Lung (tissue), 17 donors: ENCODE measurements at places on chromosomes 7 and 10. TPM values are rescaled to one million over a fixed set of nuclear protein-coding genes. Genes with fewer than 3 reads are reported as not detected.

DNA sequence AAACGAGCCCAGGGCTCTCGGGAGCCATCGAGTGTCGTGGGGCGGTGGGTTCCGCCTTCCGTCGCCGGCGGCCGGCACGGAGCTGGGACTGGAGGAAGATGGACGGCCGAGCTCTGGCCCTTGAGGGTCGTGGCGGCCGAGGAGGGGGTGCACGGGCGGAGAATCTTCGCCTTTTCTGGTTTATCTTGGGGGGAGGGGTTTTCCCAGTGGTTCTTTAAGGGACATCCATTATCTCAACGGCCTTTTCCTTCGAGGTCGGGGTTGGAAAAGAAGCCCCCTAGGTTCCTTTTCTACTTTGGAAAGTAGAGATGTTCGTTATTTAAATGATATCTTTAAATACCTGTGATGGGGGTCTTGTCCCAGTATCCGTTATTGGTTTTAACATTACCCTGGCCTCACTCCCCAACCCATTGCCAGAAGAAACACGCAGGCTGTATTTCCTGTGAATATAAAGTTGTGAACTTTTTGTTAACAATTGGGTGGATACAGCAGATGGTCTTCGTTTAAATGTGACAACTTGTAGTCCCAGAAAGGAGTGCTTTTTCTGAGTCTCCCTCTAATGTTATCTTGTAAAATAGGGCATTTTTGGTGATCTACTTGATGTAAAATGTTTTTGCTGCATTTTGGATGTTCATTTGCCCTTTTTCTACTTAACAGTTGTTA lies 765 bp downstream of the CCAR1 start:
- peak; percentile 47 for DNase-seq

- no peak for DNase-seq
Measured at GRCh38 chr7:8022628-8023027, 54.0 kb downstream of the GLCCI1 start.

- DNase-seq, result no peak
Measured at GRCh38 chr10:52316500-52316899, 2.4 kb downstream of the DKK1 start.

GRCh38 chr7:48112401-48113165 lies 23.5 kb downstream of the UPP1 start:
- DNase-seq, result no peak

DNA sequence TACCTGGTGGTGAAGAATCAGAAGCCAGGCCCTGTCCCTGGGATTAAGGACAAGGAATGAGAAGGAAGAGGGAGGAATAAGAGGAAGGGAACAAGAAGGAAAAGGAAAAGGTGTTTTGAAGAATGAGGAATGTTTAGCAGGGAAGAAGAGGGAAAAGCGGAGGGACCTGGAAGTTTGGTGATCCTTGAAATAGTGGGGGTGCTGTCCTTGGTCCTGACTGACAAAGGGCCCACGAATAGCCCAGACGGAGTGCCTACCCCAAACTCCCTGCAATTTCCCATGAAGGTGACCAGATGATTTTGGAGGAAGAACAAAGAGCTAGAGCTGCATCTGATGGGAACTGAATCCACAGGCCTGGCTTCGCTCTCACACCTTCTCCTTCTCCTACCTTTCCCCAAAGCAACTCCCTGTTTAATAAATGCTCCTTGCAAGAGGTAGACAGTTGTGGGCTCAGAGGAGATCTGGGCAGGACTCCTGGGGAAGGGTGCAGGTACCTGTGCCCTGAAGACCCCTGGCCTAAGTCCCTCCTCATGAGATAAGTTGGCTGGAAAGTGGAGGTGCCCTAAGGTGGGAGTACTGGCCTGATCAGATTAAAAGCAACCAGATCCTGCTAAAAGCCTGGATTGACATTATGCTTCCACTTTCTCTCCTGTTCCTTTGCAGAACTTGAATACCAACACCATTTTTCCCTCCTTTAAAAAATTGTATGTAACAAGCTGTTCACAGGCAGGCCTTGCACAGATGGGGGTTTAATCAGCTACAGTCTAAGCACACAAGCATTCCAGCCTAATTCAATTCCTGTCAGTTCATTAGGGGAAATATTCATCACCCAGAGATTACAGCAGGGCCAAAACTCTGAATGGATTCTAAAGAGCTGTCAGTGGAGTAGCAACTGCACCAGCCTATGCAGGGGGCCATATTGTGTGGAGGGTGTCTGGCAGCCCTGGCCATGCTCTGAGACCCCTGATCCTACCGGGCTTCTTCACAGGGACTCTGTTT lies 19.4 kb downstream of the KAZALD1 start:
- peak; percentile 61 for DNase-seq

DNA sequence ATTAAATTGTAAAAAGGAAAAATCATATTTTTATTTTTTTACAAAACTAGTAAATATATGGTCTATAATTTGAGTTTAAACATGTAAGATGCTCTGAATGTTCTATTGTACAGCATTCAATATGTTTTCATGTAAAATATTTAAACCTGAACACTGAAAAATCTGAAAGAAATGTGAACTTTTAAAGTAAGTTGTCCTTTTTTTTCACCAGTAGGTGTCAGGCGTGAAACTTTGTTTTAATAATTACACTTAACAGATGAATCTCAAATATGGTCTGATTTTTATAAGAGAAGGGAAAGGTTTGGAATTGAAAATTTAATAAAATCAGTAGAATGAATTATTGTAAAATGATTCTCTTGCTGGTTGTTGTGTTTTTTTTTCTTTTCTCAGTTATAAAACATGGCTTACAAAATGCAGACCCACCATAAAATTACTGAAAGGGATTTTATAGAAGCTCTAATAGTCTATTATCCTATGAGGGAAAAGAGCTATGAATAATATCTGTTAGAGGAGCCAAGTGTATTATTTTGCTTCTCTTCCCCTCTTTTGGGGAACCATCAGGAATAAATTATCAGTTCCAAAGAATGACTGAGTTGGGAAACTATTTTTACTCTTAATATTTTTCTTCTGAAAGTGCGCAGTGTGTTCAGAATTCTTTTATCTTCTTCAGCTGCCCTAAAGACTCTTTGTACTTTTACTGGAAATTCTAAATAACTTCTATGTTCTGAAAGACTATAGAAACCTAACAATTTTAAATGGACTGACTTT lies 217.7 kb upstream of the FZD1 start:
- peak; percentile 69 for DNase-seq

DNA sequence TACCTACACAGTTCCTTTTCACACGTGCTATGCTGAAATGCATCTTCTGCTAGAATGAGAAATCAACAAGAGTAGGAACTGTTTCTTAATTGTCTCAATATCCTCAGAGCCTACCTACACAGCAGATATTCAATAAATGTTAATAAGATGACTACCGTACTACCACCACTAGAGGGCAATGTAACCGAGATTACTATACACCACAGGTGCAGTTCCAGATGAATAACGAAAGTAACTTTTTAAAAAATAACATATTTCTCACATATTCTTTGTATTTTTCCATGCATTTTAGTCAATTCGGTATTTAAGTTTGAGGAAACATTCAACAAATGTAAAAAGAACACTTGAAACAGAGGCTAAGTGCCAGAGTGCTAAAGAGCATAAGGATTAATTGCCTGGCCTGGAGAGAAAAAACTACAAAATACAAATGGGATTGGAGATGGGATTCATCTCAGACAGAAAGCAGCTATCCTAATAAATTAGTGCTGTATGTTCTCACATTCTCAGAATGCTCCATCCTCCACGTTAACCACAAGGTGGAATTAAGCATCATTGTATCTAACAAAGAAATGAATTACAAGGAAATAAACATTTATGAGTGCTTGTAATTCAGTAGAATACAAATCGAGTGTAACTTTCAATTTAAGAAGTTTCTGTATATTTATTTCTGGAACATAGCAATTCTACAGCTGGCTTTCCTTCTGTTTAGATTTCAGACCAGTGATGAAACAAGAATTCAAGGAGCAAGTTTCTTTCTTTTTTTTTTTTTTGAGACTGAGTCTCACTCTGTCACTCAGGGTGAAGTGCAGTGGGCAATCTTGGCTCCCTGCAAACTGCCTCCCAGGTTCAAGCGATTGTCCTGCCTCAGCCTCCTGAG lies 20.3 kb upstream of the HECTD2 start:
- peak; percentile 78 for DNase-seq

DNA sequence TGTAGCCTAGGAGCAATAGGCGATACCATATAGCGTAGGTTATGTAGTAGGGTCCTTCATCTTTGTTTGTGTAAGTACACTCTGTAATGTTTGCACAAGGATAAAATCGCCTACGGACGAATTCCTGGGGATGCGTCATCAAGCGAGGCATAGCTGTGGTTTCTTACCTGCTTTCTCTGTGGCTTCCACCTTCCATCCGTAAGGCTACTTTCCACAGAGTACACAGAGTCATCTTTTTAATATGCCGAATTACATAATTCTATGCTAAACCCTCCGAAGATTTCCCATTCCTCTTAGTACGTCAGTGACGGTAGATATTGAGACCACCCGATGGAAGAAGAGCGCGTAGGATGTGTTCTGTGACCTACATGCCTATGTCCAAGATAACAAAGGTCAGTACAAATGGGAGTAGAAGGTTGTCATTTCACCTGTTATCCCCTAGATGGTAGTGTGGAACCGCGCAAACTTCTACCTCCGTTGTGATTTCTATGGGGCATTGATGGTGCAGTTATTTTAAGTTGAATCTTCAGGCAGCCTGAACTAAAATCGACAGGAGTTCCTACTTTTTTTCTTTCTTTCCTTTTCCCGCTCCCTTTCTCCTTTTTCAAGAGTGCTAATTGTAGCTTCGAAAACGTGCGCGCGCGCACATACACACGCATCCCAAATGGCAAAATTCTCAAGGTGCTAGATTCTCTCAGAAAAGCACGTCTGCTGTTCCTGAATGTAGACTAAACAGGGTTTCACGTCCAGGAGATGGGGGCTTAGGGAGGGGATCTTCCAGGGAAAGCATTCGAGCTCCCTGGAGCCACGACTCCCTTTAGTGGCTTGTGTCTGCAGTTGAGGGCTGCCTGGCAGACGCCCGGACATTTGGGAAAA lies 111.7 kb upstream of the MBL2 start:
- peak; percentile 91 for DNase-seq

GRCh38 chr10:11319990-11320602 lies 291.4 kb downstream of the USP6NL start:
- DNase-seq, result no peak

DNA sequence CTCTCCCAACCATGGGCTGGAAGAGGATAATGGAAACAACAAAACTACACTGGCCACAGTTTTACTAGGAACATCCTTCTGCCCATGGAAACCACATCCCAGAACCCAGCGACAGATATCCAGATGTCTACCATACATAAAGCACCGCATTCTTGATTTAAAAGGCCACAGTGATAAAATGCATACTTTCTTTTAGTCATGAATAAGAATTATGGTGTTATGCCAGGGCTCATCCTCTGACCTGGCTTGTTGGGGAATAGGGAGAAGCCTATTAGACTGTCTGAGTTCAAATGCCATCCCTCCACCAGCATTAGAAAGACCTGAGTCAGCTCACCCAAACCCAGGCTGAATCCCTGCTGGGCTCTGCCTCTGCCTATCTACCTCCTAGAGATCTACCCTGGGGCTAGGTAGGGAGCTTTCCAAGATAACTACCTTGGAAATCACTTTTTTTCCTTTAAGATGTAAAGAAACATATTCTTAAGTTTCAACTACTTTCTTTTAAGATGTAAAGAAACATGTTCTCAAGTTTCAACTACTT lies 5.2 kb downstream of the ABCA13 start:
- no peak for DNase-seq

DNA sequence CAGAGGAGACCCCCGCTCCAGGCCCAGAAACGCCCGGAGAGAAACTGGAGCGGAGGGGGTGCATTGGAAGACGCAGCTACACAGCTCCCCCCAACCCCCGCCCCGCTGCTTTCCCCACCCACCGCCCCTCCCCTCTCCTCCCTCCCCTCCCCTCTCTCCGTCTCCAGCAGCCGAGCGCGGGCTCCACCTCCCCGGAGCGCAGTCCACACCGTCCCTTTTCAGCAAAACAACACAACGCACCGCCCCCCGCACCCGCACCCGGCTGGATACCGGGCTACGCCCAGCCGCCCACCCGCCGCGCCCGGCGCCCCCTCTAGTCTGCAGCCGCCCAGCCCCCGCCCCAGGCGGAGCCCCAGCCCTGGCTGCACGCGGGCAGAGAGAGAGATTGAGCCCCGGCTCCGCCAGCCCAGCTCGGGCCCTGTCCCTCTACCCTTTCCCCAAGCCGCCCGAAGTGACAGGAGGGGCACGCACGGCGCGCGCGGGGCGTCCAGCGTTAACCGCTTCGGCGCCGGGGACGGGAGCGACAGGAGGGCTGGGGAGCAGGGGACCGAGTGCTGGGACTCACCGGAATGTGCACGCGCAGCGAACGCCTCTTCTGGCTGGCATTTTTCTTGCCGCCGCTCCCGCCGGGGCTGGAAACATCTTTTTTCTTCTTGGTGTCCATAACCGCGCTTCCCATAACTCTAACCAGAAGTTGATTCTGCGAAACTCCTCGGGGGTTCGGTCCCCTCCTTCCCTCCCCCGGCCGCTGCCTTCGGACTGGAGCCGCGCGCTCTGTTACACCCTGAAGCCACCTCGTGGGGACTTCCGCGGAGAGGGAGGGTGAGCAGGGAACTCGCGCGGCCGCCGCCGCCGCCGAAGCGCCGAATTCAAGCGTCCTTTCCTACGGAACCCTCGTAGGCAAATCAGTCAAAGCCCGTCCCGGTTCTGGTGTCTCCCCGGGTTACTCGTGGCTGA lies 695 bp downstream of the PRKAG2 start:
- peak; percentile 90 for DNase-seq

DNA sequence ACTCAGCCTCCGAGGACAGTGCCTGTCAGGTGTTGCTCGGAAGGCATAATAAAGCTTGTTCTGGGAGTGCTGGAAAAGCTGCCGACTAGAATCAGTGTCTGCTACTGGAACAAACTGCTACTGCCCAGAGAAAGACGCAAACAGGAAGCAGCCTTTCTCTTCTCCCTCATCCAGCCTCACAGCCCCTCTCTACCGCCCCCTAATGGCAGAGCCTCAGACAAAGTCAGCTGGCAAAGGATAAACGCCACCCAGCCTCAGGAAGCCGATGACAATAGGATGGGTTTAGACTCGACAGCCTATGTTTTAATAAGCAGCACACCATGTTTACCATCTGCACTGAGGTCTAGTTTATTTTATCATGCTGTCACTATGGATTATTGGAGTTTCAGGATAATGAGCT lies 169.5 kb upstream of the LYZL1 start:
- DNase-seq, result peak; percentile 56

- no peak for DNase-seq
Measured at GRCh38 chr10:118251791-118252190, 90.3 kb downstream of the FAM204A start.

- DNase-seq, result no peak
Measured at GRCh38 chr10:33141251-33141650, 183.2 kb upstream of the ITGB1 start.

GRCh38 chr7:100887516-100888290 lies 1.8 kb downstream of the UFSP1 start:
- no peak for DNase-seq

- no peak for DNase-seq
Measured at GRCh38 chr7:107364787-107365186, 105.1 kb upstream of the GPR22 start.

LIPK gene
- not detected for total RNA-seq

BAG3 gene
- 16.8 TPM for total RNA-seq

CRYGN gene
- total RNA-seq, result 0.34 TPM

MYH16 gene
- not detected for total RNA-seq

CALN1 gene
- 0.91 TPM for total RNA-seq

HOXA9 gene
- total RNA-seq, result 0.46 TPM

TNS3 gene
- 120 TPM for total RNA-seq

TMEM229A gene
- 0.34 TPM for total RNA-seq

GIMAP5 gene
- total RNA-seq, result 27.3 TPM

RTKN2 gene
- total RNA-seq, result 34.7 TPM

GNAT3 gene
- not detected for total RNA-seq

ZNF488 gene
- 0.64 TPM for total RNA-seq

CAMK2B gene
- 0.80 TPM for total RNA-seq

NSUN6 gene
- total RNA-seq, result 30.5 TPM

RAPGEF5 gene
- 308 TPM for total RNA-seq
